ENCODE measurements at places on chromosomes 11 and 22.

DNA sequence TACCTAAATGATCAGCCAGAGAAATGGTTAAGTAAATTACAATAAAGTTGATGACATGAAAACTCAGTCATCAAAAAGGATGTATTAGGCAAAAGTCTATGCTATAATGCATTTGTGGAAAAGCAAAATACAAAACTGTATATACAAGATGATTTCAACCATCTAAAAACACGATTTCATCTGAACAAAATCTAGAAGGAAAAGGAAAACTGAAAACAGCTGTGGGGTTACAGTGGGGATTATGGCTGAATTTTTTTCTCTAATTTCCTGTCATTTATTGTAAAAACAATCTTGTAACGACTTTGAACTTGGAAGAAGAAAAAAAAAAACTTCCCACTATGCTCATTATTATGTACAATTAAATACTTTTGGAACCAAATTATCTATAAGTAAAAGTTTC is 30.3 kb downstream of the CHEK2 start:
- DNase-seq, result no peak

DNA sequence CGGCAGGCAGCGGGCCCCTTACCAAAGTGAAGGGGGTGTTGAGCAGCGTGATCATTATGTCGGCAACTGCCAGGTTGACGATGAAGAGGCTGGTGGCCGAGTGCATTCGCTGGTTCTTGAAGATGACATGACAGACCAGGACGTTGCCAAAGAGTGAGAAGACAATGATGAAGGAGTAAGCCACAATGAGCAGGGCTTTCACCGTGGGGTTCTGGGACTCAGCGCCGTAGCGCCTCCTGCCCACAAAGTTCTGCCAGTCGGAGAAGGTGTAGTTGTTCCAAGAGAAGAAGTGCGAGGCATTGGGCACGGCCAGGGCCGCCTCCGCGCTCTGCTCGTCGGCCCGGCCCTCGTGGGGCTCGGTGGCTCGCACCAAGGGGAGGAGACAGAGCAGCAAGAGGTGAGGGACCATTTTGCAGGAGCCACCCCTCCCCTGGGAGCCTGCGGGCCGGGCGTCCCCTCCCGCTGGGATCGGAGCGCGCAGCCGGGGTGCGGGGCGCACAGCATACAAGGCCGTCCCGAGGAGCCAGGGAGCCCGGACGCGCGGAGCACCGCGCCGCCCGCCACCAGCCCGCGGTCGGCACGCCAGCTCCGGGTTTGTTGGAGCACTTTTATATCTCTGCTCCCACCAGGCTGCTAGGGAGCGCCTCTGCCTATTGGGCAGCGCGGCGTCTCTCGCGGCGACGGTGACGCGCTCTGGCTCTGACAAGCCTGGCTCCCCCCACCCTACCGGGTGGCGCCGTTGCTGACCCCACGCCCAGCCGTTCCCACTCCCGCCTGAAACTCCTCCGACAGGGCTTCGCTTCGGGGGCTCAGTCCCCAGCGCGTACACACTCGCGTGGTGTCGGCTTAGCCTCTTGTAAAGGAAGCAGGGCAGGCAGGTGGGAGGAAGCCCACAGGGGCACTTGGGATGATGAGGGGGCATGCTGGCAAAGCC is at the start of gene GPR83:
Gene GPR83, minus strand, starts transcription at position 581 of the 934 bp plus-strand sequence. Its CDS starts 172 bp downstream, at position 409.
- DNase-seq, result no peak

DNA sequence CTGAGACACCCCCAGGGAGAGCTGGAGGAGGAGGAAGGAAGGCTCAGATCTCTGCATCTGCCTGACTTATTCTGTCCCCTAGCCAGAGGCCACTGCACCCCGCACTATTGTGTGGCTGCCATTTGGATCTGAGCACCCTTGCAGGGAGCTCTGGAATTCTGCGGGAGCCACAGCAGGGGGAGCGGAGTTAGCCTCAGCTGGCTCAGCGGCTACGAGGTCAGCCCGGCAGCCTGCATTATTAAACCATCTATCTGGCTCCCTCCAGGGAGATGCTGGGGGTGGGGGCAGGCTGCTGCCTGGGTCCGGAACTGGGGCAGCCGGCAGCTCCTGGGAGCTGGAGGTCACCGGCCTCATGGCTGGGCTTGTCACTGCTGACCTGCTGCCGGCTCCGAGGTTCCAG is 6.5 kb upstream of the ELFN2 start:
- no peak for DNase-seq

DNA sequence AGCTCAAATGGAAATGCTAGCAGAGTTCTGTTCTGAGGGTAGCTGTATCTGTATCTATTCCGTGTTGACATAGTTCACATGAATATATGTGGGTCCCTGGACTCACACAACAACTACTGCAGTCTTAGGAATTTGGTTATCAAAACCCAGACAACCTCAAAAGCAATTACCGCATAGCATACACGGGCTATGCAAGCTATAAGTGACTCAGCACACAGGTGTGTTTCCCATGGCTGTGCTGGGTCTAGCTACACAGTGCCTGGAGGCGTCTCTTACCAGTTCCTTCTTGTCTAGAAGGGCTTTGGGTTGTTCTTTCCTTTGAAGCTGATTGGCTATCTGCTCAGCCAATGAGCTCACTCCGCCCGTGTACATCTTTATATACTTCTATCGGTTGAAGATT is 98.2 kb upstream of the BID start:
- no peak for DNase-seq

DNA sequence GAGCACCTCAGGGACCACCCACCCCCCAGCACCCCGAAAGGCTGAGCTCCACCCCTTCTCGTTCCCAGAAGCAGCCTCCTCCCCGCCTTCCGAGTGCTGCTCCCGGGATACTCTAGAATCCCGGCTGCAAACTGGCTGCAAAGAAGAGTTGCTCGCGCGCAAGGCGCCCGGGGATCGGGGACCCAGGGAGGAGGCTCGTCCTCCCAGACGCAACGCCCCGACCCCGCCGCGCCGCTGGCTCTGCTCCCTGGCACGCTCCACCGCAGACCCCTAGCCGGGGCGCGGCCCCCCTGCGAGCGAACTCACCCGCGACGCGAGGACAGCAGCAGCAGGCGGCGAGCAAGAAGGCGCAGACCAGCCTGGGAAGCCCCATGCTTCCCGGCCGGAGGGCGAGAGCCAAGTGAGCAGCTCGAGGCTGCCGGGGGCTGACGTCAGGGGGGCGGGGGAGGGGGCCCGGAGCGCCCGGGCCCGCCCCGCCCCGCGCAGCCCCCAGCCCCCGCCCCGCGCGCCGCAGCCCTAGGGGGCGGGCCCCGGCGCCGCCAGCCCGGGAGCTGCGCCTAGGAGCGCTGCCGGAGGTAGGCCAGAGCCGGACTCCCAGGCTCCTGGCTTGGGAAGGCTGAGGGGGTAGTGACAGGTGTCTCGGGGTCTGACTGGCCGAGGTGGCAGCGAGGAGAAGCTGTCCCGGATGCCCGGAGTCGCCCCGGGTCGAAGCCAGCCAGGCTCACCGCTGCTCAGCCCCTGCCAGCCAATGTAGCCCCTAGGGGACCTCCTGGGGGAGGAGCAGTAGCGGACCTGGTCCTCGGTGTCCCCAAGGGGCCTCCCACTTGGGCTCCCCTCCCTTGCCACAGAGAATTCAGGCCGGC is at the start of gene MCAM:
Gene MCAM, minus strand, starts transcription at position 402 of the 863 bp plus-strand sequence. Its CDS starts 29 bp downstream, at position 373.
- DNase-seq, result no peak

DNA sequence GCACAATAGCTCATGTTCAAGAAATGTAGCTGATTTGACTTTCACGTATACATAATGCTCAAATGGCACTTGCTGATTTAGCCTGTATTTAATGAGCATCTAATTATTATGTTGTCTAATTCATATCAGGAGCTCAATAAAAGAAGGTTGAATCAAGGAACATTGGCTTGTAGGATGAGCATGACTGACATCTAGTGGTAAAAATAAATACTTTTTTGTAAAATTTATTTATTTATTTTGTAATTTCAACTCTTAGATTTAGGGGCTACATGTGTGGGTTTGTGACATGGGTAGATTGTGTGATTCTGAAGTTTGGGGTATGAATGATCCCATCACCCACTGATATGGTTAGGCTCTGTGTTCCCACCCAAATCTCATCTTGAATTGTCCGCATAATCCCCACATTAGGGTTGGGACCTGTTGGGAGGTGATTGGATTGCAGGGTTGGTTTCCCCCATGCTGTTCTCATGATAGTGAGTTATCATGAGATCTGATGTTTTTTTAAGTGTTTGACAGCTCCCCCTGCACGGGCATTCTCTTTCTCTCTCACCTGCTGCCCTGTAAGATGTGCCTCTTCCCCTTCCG is 1.7 kb upstream of the OR52E5 start:
- DNase-seq, result no peak

- no peak for DNase-seq
Observed at GRCh38 chr22:23692598-23693291, 1.9 kb downstream of the RGL4 start.

DNA sequence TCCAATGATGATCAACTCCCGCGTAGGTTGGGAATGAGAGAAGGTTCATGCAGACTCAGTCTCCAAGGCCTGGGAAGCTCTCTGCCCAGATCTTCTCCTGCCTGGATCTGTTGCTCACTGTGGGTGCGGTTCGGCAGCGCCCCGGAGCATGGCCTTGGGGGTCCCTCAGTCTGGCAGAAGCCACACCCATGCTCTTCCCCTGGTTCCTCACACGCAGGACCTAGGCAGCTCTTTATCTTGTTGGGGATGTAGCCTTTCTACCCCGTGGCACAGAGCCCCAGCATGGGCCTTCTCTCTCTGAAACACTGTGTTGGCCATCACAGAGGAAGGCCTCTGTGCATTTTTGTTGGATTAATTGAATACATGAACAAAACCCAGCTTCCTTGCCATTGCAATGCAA is 1461.6 kb downstream of the BRD1 start:
- DNase-seq, result no peak

DNA sequence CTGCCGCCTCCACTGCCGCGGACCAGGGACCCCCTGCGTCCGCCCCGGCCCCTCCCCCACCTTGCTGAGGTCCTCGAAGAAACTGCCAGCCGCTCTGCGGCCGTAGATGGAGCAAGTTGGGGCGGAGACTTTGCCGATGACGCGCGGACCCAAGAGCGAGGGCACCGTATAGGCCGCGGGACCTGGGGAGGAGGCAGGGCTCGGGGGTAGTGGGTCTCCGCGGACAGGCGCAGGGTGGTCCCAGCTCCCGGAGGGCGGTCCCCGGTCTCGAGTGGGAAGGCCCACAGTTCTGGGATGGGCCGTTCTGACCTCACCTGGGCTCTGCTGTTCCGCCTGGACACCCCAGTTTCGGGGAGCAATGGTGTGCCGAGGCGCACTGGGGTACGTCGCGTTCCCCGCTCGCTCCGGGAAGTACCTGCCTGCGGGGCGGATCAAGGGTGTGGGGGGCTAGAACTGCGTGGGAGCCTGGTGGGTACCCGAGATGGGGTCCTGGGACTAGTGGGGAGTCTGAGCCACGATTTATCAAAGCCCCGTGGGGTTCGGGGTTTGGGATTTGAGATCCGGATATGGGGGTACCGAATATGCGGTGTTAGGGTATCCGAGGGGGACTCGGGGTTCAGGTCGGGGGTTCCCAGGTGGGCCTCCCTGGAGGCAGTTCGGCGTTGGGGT is 1.2 kb upstream of the TYMP start:
- DNase-seq, result peak; percentile 77

Measured in stimulated activated CD4-positive, alpha-beta T cell treated with anti-CD3 and anti-CD28 coated beads, Interleukin-2, amount 100 ng/mL, for 48 hours (primary cell).